ENCODE measurements at places on chromosomes 3 and 15.
A peak's percentile ranks its signal among the peaks of the same experiment; 100 is the strongest.

DNA sequence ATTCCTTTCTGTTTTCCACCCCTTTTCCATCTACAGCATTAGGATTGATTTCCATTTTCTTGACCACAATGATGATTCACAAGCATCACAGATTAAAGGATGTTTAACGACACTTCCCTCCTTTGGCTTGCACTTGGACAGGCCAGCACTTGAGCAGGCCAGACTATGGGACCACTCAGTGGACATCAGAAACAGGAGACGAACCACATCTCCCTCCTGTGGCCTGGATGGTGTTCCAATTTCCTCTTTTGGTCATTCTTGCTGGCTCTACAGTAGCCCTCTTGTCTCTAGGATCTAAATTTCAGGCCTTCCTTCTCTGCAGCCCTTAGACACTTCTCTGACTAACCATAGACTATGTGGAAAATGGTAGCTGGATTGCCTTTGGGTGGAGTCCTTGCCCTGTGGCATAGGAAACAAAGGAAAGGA lies 78.8 kb upstream of the BOC start:
- no peak for DNase-seq

DNA sequence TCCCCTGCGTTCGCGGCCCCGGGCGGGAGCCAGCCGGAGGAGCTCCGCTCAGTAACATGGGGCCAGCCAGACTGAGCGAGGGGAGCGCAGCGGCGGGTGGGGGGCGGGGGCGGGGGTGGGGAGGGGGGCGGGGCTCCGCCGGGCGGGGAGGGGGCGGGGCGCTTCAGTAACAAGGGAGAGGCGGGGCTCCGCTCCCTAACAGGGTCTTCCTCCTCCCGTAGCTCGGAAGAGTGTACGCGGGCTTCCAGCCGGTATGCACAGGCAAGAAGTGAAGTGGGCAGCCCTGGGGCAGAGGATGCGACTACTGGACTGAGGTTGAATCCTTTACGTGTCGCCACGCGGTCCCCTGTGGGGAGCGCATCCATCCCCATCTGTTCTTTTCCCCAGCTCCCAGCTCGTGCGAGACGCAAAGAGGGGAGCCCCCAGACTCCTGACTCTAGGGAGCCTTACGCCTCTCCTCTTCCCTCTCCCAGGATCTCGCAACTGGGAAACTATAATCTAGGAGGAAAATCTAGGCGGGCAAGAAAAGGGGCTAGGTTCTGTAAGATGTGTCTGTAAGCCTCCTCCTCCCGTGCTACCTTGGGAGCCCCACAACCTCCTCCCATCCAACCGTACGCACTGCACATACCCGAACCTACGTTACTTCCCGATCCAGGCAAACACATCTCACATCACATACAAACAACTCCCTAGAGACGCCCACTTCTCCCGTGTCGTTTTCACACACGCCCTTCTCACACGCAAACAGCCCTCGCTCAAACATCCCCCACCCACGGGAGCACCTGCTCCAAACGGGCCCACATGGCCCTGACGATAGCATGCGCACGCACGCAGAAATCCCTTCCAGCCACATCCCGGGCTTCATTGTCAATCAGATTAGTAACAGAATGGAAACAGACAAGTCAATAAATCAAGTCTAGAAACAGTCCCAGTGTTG lies at the start of gene SHF:
Gene SHF (minus strand): TSS at position 73 of the 937 bp plus-strand sequence. CDS start 15 bp downstream, at position 58.
- peak; percentile 63 for DNase-seq

- DNase-seq = no peak
Measured at GRCh38 chr3:183391460-183391859, 37.0 kb downstream of the MCF2L2 start.

DNA sequence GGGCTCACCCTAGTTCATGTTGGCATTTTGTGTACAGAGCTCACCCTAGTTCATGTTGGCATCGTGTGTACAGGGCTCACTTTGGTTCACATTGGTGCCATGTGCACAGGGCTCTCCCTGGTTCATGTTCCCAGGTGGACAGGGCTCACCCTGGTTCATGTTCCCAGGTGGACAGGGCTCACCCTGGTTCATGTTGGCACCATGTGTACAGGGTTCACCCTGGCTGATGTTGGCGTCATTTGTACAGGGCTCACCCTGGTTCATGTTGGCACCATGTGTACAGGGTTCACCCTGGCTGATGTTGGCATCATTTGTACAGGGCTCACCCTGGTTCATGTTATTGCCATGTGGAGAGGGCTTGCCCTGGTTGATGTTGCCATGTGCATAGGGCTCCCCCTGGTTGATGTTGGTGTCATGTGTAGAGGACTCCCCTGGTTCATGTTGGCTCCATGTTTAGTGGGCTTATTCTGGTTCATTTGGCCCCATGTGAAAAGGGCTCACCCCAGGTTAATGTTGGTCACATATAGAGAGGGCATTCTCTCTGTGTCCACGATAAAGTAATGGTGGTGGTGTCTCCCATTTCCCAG lies 31.7 kb upstream of the NR2C2 start:
- DNase-seq = peak; percentile 31

GRCh38 chr15:69059557-69059943 lies 45.1 kb downstream of the NOX5 start:
- DNase-seq = no peak

DNA sequence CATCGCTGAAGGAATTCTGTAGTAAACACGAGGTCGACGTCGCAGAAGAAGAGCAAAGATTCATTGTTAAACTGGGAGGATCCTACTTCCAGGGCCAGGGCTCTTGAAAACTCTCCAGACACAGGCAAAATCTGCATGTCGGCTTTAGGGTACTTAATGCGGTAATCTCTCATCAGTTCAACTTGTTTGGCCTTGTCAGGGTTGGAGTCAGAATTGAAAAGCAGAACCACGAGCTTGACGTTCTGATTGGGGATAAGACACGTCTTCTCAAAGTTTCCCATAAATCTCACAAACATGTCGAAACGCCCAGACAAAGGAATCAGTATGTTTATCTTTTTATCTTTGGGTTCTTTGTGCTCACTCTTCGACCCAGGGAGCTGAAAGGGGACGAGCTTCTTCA lies 74.0 kb downstream of the CHSY1 start:
- DNase-seq = no peak

DNA sequence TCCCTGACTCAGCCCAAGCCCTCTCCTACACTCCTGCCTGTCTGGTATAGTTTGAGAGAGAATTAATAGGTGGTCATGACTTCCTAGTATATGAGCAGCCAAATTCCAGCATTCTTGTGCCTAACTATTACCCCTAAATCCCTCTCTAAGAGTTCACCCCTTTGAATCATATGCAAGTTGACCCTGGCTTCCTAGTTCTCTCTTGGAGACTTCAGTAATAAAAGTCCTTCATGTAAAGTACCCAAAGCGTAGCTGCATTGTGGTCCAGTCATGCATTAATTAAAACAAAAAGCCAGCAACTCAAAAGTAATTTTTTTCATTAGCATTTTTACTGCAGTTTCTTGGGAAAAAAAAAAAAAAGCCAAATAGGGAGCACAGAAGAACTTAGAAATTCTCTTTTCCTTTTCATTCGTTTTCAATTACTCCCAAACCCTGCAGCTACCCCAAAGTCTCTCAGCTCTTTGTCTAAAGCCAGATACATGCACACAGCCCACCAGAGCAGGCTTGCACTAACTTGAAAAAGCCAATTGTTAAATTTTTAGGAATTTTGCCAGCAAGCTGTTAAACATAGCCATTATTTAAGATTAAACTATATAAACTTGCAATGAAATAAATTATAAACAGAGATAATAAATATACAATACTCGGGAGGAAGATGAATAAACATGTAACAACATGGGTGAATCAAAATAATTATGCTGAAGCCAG lies 50.1 kb upstream of the STT3B start:
- no peak for DNase-seq

- no peak for DNase-seq
Measured at GRCh38 chr3:12230406-12230805, 58.5 kb upstream of the PPARG start.

DNA sequence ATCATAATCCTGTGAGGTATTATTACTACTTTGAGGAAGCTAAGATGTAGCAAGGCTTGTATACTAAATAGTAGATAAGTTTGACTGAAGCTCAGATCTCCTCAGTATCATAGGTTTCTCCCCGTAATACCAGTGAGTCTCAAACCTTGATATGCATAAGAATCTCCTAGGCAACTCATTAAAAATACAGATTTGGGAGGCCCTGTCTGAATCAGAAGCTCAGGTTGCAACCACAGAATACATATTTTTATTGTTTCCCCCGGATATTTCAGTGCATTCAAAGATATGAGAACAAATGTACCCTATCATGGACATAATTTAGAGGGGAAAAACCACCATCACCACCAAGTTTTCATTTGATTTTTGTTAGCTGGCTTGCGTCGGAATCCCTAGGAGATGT lies 242.1 kb upstream of the C2CD4B start:
- no peak for DNase-seq

- no peak for DNase-seq
Measured at GRCh38 chr15:90822204-90822955, 46.0 kb upstream of the FURIN start.

GRCh38 chr15:40909662-40910630 lies 15.7 kb downstream of the VPS18 start:
- DNase-seq = no peak

- no peak for DNase-seq
Measured at GRCh38 chr3:183117056-183117455, 17.8 kb upstream of the MCCC1 start.

- peak; percentile 84 for DNase-seq
Measured at GRCh38 chr3:13009132-13009945, 63.9 kb downstream of the IQSEC1 start.

GRCh38 chr3:161253711-161254110 lies 32.6 kb downstream of the NMD3 start:
- DNase-seq = no peak

- no peak for DNase-seq
Measured at GRCh38 chr3:116667791-116668190, 41.8 kb upstream of the TUSC7 start.

GRCh38 chr15:56496635-56497034 lies 31.7 kb upstream of the MNS1 start:
- peak; percentile 52 for DNase-seq

- DNase-seq = peak; percentile 5
Measured at GRCh38 chr15:62306851-62307504, 141.9 kb upstream of the C2CD4B start.

DNA sequence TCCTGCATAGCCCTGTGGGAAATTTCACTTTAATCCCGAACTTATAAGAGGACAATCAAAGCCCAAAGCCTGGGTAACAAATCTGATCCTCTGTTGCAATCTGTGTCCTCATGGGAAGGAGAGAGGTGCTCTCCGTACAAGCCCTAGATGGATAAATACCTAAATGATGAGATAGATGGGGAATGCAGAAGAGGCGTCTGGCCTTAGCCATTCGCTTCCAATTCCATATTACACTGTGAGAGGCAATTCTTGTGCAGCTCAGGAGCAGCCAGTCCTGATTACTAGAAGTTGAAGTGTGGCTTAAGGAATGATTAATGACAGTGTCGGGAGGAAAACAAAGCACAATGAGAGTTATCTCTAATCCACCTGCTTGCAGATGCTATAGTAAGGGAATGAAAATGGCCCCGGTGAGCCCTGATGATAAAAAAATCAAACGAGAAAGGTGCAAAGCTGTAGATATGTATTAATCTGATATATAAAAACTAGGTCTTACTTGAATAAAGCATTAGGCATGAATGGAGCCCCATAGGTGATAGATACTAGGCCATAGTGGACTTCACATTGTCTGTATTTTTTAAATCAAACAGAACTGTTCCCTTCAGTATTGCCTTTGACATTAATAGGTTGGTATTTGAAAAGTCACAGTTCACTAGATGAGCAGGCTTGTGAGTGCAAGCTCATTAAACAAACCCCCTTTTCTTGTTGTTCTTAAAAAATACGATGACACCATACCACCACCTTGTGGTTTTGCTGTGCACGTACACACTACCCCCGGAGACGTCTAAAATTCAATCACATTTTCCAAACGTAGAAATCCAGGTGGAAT lies 54.2 kb upstream of the TMCO5A start:
- peak; percentile 7 for DNase-seq

- no peak for DNase-seq
Measured at GRCh38 chr15:43524254-43524845, 6.9 kb downstream of the MAP1A start.

DNA sequence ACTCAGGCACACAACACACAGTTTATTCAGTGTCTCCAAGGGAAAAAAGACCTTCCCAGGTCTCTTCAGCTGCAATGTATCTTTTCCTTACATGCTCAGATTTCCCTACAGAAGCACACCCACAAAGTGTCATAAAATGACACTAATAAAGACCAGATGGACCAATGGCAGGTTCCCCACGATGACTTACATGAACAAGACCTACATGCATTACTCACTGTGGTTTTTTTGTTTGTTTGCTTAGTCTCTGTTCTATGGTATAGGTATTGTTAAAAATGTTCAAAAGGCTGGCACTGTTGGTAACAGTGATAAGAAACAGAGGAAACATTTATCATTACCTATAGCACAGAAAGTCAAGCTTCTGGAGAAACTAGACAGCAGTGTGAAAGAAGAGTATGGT lies 318.2 kb upstream of the TMCO5A start:
- DNase-seq = no peak

DNA sequence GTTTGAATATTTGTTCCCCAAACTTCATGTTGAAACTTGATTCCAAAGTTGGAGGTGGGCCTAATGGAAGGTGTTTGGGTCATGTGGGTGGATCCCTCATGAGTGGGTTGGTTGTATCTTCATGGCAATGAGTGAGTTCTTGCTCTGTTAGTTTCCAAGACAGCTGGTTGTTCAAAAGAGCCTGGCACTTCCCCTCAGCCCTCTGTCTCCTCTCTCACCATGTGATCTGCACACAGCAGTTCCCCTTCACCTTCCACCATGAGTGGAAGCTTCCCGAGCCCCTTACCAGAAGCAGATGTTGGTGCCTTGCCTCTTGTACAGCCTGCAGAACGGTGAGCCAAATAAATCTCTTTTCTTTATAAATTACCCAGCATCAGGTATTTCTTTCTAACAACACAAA lies 327.1 kb upstream of the SLCO3A1 start:
- no peak for DNase-seq

- no peak for DNase-seq
Measured at GRCh38 chr3:94693997-94694640, 631.3 kb downstream of the NSUN3 start.

DNA sequence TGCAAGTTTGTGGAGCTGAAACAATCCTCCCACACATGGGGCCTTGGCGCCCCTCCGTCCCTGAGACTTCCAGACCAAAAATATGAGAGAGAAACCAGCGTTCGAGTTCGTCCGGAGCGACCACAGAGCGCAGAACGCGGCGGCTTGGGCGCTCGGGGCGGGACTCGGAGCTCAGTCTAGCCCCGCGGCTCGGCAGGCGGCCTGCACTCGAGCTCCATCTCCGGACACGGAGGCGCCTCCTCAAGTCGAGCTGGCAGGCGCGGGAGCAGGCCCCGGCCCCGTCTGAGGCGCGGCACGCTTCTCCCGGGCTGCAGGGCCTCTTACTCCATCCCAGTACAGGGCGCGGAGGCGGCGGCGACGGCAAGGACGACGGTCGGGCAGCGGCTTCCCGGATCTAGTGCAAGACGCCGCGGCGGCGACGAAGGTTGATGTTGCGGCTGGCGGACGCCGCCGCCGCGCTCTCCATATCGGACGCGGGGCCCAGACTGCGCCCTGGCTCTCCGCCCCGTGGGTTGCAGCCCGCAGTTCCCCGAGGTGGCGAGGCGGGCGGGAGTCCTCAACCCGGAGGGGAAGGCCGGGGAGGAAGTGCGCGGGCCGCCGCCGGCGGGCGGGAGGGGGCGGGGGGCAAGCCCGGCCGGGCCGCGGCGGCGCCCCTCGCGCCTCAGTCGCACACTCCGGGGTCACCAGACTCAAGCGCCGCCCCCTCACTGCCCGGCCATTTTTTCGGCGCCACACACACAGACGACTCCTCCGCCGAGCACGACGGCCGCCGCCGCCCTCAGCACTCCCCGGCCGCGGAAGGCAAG lies 674 bp downstream of the MSL2 start:
- peak; percentile 88 for DNase-seq
